ENCODE measurements at places on chromosomes 6 and 20. TPM values are rescaled to one million over a fixed set of nuclear protein-coding genes. Genes with fewer than 3 reads are reported as not detected.

The KHDC1L gene
- not detected for total RNA-seq

- DNase-seq: peak; percentile 35
Measured at GRCh38 chr20:18585134-18585533, 2.7 kb upstream of the DTD1 start.

- peak; percentile 4 for DNase-seq
Measured at GRCh38 chr6:160756871-160757270, 54.8 kb downstream of the PLG start.

GRCh38 chr20:58131551-58132142 is 96.8 kb downstream of the ANKRD60 start:
- DNase-seq: peak; percentile 87

The KCNQ2 gene
- total RNA-seq: 0.31 TPM

The GSTA1 gene
- not detected for total RNA-seq

DNA sequence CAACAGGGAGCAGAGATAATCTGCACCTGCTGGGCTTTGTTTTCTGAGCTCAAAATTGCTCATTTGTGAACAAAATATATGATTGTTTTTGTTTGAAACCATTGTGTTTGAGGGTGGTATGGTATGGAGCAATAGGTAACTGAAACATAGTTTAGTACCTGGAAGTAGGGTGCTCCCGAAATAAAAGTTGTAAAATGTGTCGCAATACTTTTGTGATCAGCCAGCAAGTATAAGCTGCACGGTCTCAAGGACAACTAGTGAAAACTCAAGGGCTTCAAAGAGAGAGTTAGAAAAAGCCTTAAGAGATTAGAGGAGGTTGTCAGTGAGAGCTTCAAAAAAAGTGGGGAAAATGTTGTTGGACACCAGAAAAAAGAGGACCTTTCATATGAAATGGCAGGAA is 579.8 kb upstream of the POU3F2 start:
- no peak for DNase-seq

The SOX18 gene
- total RNA-seq: 1.9 TPM

The SERAC1 gene
- total RNA-seq: 10.2 TPM

The HFE gene
- 17.0 TPM for total RNA-seq

DNA sequence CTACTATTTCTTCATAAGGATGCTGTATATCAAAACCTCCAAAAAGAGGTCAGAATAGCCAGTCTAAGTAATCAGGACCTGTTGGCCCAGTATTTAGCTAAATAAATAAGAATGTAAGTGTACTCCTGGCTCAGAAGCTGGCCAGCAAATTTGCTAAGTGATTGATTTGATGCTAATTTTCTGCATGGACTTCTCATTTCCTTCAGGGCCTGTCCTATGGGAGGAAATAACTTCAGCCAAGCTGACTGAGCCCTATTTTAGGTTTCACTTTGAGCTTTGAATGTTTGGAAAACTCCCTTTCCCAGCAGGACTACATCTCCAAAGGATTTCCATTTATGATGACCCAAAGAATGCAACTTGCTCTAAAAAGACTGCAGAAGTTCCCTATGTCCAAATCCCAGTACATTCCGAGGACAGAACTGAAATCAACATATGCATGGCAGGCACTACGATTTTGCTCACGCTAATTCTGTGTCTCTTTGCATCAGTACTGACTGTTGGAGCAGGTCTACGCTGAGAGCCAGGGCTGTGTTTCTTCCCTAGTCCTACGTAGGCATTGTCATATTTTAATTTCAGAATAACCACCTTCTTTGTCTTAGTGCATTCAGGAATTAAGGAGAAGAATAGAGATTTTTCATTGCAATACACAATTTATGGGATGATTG is 441.4 kb upstream of the PLCB4 start:
- DNase-seq: no peak

DNA sequence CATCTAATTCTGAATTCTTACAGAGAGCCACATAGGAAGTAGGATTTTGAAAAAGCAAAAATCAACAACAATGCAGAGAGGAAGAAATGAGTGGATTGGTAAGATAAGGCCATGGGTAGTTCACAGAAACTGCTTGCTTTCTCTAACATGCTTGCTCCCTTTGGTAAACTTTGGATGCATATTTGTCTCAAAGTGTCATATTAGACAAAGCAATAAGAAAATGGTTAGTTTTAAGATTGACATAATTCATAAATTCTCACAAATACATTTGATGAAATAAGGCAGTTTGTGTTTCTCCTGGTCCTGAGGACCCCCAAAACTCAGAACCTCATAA is 31.7 kb downstream of the UTRN start:
- DNase-seq: no peak

The LCA5 gene
- 1.7 TPM for total RNA-seq

GRCh38 chr20:48667481-48667880 is 160.3 kb downstream of the PREX1 start:
- no peak for DNase-seq

GRCh38 chr20:63135411-63135810 is 80.5 kb downstream of the YTHDF1 start:
- DNase-seq: no peak

DNA sequence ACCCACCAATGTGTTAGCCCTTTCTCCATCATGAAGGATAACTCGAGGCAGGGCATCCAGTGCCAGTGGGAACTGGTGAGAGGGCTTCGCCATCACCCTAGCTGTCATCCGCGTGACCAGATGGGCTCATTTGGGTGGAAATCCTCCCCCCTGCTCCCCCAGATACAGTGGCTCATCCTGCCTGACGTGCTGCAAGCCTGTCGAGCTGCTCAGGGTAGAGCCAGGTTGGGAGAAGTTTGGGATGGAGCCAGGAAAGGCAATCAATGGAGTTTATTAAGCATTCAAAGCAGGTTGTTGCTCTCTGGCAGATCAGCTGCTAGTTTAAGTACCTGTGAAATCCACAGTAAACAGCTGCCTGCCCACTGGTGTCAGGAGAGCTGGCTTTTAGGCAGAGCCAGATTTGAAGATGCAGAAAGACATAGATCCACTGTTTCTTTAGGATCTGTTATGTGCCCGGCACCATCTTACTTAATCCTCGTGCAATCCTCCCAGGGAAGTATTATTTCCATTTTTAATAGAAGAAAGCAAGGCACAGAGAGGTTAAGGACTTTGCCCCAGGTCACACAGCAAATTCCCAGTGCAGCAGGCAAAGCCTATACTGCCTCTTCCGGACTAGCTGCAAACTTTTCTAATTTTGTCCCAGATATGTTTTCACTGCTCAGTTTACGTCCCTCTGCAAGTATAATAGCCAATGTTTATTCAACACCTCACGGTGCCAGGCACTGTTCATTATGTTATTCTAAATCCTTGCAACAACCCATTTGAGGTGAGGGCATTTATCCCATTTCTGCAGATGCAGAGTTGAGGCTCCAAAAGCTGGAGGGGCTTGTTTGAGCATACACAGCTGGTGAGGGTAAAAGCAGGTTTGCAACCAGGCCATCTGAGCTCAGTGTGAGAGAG is 54.1 kb upstream of the KCNG1 start:
- no peak for DNase-seq

DNA sequence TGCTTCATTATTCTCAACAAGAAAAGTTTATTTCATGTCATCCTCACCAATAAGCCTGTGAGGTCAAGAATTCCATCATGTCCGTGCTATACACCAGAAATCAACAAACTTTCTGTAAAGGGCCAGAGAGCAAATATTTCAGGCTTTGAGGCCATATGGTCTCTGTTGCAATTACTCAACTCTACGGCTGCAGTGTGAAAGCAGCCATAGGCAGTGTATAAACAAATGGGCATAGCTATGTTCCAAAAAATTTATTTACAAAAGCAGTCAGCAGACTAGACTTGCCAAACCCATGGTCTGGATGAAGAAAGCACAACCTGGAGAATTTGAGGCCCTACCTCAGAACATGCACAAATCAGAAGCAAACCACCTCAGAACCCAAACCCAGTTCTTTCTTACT is 118.5 kb downstream of the PCSK2 start:
- no peak for DNase-seq

GRCh38 chr6:30042476-30042875 is 18.6 kb upstream of the POLR1H start:
- DNase-seq: no peak

The PTCRA gene
- not detected for total RNA-seq

The PACRG gene
- not detected for total RNA-seq

DNA sequence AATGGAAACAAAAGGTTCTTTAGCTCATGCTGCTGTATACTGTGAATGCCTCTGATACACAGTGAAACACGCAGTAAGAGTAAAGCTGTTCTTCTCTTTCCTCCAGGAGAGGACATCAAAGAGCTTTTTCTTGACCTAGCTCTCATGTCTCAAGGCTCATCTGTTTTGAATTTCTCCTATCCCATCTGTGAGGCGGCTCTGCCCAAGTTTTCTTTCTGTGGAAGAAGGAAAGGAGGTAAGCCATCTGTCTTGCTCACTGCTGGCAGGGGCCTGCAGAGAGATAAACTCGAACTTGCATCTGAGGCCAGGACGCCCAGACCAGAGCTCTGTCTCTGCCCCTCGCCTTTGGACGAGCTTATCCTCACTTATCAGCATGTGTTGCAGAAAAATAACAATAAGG is 37.7 kb downstream of the LY86 start:
- no peak for DNase-seq

DNA sequence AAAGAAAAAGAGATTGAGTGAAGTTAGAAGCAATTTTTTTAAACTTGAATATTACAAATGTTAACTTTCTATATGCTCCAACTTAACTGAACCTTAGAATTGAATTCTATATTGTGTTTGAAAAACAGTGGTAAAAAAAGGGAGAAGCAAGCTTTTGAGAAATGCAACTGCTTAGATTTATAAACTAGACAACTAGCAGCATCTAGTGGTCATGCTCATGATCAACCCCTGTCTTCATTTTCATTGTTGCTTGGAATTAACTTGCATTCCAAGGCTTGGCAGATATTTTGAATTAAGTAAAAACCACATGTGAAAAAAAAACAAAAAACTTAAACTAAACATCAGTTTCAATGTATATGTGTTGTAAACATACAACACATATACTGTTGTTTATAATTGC is 113.1 kb downstream of the C6orf58 start:
- peak; percentile 11 for DNase-seq

The RHAG gene
- not detected for total RNA-seq

- no peak for DNase-seq
Measured at GRCh38 chr20:25008388-25009217, 16.1 kb upstream of the APMAP start.

DNA sequence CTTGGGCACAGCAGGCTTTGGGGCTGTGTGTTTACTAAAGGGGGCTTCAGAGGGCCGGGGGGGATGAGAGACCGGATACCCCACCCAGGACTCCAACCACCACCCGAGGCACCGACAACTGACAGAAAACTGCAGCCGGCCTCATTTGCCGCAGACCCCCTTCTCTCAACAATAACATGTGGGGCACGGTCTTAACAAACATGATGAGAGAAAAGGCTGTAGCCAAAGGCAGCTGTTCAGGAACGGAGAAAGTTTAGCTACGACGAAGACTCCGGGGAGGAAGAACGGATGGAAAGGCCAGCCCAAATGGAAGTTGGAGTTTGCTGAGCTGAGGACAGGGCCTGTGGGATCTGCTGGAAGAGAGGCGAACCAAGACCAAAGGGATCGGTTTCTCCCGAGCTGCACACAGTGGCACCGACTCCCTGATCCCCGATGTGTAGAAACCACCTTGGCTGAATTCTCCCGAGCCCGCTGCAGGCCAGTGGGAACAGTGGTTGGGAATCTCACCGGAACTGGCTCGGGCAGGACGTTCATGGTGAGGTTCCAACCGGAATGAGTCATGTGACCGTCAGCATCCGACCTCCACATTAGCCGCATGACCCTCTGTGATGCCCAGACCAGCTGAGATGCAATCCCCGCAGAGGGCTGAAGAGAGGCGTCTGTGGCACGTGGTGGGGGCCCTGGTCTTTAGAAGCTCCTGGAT is 359.3 kb downstream of the TAF4 start:
- DNase-seq: no peak

The FNDC1 gene
- total RNA-seq: 0.02 TPM

The ZBTB9 gene
- 5.3 TPM for total RNA-seq

GRCh38 chr6:161618831-161619454 is 345.1 kb upstream of the AGPAT4 start:
- peak; percentile 80 for DNase-seq

The KIAA1755 gene
- 0.57 TPM for total RNA-seq

DNA sequence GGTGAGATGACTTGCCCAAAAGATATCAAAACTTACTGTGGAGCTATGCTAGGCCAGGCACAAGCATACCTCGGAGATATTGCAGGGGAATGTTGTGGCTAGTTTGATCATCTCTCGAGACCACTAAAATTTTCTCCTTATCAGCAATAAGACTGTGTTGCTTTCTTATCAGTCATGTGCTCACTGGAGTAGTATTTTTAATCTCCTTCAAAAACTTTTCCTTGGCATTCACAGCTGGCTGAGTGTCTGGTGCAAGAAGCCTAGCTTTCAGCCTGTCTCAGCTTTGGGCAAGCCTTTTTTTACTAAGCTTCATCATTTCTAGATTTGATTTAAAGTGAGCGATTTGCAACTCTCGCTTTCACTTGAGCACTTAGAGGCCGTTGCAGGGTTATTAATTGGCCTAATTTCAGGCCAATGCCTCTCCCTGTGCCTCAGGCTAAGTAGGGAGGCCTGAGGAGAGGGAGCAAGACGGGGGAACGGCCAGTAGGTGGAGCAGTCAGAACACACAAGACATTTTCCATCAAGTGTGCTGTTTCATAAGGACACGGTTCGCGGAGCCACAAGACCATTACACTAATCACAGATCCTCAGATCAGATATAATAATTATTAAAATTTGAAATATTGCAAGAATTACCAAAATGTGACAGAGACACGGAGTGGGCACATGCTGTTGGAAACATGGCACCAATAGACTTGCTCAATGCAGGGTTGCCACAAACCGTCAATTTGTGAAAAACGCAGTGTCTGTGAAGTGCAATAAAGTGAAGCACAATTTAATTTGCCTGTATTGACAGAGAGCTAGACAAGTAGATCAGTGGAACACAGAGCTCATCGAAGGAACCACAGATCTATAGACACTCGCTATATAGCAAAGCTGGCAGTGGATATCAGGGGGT is 106.8 kb upstream of the SIRPG start:
- peak; percentile 79 for DNase-seq

DNA sequence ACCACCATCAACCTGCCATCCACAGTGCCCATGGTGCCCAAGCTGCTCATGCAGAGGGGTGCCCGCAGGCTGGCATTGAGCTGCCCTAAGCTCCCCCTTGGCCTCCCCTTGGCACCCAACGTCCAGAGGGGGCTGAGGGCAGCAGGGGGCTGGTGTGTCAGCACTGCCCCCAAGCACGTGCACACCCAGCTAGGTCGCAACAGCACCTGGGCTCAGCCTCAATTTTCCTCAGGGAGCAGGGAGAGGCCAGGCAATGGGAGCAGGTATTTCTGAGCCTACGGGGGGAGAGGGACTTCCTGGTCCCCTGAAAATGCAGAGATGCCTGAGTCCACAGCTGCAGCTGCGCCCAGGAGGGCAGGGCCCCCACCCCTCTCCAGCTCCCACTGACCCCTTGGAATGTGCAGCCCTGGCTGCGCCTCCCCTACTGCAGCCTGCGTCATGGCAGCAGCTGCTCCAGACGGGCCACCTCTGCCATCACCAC is 204.2 kb downstream of the ANKRD60 start:
- DNase-seq: no peak

GRCh38 chr6:88631830-88632229 is 331.6 kb downstream of the RNGTT start:
- DNase-seq: no peak

The MLIP gene
- 0.81 TPM for total RNA-seq

The CUL7 gene
- 22.5 TPM for total RNA-seq

The TMC2 gene
- total RNA-seq: not detected

GRCh38 chr6:163474581-163474980 is 60.1 kb downstream of the QKI start:
- no peak for DNase-seq
